ENCODE measurements at places on chromosomes 16 and 17.
A peak's percentile ranks its signal among the peaks of the same experiment; 100 is the strongest.

GRCh38 chr17:41925991-41926590, 4.3 kb upstream of the ODAD4 start:
- DNase-seq: no peak

DNA sequence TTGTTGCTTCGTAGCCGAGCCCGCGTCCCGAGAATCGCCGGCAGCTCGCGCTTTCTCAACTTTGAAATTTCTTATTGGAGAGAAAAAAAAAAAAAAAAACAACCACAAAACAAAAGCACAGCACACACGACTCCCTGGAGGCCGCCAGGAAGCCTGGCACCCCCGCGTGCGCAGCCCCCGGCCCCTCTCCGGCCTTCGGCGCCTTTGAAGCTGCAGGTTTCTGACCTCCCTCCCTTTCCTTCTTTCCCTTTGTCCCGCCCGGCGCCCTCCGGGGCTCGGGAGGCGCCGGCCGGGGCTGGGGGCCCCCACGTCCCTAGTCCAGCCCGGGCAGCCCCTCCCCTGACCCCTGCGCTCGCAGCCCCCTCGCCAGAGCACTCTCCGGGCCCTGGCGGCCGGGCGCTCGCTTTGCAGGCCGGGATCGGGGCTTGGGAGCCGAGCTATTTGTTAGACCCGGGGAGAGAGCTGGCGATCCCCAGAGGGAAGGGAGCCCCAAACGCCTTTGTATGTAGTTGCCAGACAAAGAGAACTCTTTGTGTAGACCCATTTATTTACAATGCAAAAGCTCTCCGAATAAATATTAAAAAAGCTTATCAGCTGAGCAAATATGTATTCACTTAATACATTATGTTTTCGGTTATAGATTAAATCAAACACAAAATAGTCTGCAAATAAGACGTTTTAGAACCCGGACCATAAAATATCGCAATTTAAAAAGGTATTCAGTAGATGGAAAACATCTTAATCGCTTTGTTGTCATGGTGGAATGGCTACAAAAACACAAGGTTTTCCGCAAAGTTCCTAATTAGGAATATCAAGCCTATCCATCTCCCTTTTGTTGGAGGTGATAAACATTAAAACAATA, 2.3 kb downstream of the BAHCC1 start:
- no peak for DNase-seq

GRCh38 chr17:18129041-18129502, 20.5 kb downstream of the MYO15A start:
- DNase-seq: no peak

- DNase-seq: peak; percentile 68
Measured at GRCh38 chr17:78421534-78422266, 43.3 kb downstream of the PGS1 start.

- no peak for DNase-seq
Measured at GRCh38 chr17:3222505-3222904, 15.0 kb downstream of the OR1A1 start.

- DNase-seq: no peak
Measured at GRCh38 chr17:58280480-58281217, at the start of gene MPO. Gene MPO, minus strand, starts transcription at chr17:58280935. Its CDS starts 177 bp downstream, at chr17:58280758.

GRCh38 chr16:56436258-56436657, 10.9 kb upstream of the AMFR start:
- no peak for DNase-seq

- no peak for DNase-seq
Measured at GRCh38 chr17:17514361-17514992, 18.3 kb upstream of the RASD1 start.

DNA sequence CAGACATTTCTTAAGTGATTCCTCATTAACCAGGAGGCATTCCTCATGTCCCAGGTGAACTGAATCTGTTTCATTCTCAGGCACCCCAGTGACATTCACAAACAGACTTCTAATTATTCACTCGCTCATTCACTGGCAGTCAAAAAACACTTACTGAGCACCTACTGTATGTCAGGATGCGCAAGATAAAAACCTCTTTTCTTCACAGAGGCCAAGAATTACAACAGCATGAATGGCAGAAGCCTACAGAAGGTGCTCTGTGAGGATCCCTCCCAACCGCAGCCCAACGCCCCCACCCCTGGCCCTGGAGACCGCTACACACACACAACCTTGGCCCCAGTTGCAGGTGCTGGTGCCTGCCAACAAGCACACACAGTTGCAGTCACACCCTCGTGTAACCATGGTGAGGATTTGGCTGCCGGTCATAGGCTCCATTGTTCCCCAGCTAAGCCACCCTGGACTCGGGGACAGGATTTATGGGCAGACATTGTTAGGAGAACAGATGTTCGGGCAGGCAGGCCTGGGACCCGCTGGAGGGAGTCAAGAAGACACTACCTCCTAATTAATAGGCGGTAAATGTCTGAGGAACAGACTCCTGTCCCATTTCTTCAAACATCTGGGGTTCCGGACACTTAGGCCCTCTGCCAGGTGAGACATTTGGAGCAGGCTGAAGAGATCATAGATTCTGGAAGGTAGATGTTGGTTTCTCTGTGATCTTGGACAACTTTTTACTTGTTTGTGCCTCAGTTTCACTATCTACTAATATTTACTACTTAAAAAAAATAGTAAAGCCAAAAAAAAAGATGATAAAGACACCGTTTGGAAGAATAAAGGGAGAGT, 43.2 kb downstream of the CUEDC1 start:
- DNase-seq: no peak

Data from stimulated activated naive B cell treated with anti-CD40 and anti-IgM and Interleukin-4, amounts not matched to agents 10 μg/mL and 1 μg/mL and 100 μg/mL, for 72 hours (primary cell).